ENCODE measurements at places on chromosomes 3 and 15.

- DNase-seq = no peak
Observed at GRCh38 chr15:72130272-72130671, 12.1 kb downstream of the SENP8 start.

GRCh38 chr15:35061161-35061824, 23.8 kb downstream of the NANOGP8 start:
- DNase-seq = no peak

DNA sequence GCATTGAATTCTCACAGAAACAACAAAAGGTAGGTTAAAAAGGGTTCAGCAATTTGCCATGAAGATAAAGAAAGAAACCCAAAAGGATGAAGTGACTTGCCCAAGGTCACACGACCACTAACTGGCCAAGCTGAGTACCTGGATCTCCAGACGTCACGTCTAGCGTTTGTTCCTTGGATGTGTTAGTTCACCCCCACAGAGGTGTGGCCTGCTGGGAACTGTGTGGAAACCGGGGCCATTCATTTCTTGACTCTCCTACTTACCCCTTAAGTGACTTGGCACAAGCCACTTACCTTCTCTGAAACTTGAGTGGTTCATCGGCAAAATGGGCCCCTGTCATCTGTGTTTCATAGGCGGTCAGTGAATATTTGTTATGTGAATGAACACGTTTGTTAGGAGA, 244.3 kb upstream of the SLCO3A1 start:
- DNase-seq = no peak

DNA sequence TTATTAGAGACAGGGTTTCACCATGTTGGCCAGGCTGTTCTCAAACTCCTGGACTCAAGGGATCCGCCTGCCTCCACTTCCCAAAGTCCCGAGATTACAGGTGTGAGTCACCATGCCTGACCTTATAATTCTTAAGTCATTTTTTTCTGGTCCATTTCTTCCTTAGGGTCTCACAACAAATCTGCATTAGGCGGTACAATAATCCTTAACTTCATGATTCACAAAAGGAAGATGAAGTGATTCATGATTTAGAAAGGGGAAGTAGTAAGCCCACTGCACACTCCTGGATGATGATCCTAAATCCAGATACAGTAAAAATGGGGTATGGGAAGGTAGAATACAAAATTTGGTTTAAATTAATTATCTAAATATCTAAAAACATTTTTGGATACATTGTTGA, 45.0 kb upstream of the TKT start:
- DNase-seq = no peak

DNA sequence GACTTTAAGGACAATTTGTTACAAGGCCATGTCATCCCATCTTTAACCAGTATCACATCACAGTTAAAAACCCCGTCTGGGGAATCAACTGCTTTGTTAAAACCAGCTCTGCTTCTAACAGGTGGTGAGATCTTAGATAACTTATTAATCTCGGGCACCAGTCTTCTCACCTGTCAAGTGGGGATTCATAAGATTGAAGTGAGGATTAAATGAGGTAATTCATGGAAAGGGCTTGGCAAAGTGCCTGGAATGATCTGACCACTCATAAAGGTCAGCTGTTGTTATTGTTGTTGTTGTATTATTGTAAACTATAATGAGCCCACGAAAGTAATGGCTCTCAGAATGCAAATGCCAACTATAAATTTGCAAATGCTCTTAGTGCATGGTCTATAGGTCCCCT, 30.1 kb upstream of the SLC24A5 start:
- DNase-seq = no peak

DNA sequence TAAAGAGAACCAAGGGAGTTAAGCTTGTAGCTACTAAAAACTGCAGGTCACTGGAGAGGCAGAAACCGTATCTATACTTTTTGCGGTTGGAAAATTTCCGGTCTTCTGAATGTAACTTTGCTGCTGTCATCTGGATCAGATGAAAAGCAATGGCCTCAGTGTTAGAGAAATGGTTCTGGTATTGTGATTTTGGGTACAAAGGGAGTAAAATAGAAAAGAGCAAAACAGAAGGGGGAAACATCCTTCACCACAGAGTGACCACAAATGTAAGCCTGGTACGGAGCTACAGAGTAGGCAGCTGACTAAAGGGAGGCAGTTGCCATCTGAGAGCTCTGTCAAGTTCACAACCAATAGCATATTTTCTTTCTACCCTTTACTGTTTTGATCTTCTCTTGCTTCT, 5.6 kb downstream of the CD96 start:
- DNase-seq = peak; percentile 30

DNA sequence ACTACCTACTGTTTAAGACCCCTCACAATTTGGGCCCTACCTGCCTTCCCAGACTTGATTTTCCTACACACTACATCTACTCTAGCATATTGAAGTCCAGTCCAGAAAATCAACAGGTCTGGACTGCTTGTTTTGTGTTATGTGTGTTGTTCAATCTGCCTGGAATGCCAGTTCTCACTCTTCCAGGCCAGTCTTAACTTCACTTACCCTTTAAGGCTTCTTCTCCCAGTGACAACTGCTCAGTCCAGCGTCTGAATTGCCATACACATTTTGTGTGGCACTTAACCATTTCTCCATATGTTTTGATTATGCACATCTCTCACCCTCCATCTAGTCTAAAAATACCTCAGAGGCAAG, 1.1 kb downstream of the TICRR start:
- DNase-seq = no peak

DNA sequence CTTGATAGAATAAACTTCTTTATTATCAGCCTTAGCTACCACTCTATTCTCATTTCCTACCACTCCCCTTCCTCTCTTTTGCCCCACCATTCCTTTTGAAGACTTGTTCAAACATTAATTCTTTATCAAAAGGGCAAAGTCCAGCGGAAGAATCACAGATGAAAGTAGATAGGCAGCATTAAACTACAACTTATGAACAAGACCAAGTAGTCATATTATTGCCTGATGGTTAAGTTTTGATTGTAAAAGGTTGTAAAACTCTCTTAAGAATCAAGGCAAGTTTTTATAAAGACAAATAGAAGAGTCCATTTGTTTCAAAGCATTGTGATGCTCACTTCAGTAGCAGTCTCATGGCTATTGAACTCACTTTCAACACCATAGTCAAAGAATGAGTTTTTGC, 22.4 kb upstream of the TGFBR2 start:
- DNase-seq = no peak

DNA sequence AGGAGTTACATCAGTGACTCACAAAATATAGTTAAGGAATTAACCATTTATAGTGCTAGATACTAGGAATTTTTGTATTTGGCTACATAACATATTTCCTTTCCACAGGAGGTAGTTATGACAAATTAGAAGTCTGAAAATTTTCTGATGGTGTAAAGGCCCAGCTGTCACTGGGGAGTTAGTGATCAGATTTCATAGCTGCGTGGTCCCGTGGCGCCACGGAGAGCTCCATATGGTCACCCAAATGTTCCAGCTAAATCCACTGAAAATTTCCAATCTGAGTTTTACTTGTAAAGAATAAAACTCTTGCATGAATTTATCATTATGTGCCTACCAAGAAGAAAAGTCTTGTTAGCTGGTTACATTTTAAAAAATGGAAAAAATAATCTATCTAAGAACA, 368.9 kb upstream of the PLSCR5 start:
- no peak for DNase-seq

DNA sequence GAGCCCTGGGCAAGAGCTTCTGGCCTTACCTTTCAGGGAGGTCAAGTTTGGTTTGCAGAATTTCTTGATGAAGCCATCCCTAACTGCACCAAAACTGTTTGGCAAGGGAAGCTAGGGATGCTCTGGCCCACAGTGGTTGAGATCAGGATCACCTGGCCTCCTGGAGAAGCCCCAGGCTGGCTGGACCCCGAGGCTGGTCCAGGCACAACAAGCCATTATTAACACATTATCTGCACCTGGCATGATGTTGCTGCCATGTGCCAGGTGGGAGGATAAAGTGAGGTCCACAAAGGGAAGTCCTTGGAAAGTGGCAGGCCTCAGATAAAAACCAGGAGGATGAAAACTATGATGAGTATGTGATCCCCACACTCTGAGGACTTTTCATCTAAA, 35.9 kb upstream of the DUSP7 start:
- DNase-seq = no peak

DNA sequence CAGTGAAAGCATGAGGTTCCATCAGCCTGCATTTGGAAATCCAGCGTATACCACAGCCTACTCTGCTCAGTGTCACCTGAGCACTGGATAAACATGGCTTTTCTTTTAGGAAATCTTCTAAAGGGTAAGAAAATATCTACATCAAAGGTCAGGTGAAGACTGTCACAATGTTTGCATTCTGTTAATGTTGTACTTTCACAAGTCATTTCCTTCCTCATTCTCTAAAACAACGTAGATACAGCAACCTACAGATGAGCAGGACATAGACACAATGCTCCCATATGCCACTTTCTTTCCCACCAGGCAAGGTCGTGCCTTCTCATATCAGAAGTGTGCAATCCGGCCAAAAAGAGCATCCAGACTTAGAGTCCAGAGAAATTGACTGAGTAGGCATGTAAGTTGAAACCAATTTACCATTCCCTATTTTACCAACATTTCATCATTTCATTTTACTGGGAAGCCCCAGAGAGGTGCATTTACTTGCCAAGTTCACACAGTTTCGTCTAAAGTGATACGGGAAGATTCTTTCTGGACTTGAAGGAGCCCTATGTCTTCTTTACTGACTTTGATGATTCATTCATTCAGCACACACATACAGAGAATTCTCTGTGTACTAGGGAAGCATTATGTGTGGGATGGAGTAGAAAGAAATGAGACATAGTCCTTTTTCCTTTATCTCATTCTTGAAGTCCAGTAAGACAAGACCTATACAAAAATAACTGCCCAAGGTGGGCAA, 30.6 kb upstream of the LPP start:
- no peak for DNase-seq

DNA sequence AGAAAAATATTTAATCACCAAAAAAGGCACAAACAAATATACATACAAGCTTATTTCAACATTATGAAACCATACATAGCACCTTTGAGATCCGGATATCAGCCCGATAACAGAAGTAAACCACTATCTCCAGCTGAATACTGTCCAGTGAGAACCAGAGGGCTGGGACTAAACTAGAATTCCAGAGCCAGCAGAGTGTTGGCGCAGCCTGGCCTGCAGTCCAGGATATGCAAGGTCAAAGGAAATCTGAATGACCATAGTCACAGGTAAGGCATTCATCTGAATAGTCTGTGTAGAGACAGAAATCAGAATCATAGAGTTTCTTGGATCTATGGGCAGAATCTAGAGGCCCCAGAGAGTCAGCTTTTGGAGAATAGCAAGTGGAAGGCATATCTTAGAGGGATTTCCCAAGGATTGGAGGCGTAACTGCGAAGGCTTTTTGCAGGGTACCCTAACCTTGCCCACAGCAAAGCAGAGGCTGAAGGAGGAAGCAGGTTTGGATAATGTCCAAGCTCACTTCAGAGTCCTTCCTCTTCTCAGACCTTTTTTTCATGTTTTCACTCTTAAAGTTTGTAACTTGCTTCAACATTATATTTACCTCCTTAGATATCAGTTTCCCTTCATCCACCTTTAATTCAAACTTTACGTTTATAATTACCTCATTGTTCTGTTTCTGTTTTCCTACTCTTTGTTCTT, 32.5 kb upstream of the TP63 start:
- no peak for DNase-seq

DNA sequence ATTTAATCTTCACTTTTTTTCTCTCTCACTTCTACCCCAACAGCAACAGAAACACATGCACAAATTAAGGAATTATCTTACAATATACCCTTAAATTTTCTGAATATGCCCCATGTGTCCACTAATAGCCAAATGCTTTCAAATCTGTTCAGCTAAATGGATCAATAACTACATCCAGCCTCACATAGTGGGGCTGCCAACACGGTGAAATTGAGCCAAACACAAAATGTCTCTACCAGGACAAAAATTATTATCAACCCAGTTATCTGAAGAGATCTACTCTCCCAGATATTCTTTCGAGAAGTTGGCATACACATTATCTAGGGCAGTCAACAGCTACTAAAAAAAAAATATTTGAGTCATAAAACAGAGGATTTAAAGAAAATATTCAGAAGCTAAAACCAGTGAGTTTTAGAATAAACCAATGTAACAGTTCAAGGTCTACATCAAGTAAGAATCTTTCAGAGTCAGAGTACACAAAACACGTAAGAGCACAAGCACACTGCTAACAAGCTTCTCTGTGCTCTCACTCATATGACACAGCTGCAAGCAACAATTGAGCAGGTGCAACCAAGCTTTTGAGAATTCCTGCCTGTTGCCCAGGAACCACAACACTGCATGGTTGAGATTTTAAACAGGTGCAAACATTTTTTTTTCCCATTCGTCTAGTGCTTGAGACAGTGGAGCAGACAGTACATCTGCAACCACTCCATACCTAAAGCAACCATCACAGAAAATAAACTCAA, 247.7 kb downstream of the ZBTB20 start:
- no peak for DNase-seq

- no peak for DNase-seq
Observed at GRCh38 chr3:167887096-167887495, 151.6 kb downstream of the SERPINI1 start.

GRCh38 chr3:40055361-40055760, 246.0 kb downstream of the MYRIP start:
- DNase-seq = no peak

GRCh38 chr3:76107935-76108570, 322.7 kb upstream of the ZNF717 start:
- DNase-seq = peak; percentile 1

DNA sequence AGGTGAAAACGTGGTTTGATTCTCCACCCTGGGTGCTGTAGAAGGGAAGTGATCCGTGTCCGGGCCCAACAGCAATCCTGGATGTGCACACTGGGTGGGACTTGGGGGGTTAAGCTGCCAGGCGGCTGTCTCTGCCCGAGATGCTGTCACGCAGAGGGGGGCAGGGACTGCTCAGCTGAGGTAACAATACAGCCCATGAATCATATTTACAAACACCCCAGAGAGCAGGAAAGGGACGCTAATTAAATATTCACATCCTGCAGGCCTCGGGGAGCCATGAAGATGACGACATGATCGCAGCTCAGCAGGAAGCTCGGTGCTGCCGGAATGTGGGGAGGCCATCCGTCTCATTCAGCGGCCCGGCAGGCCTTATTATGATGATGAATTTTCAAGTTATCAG, 17.9 kb upstream of the CRABP1 start:
- no peak for DNase-seq

GRCh38 chr3:94251566-94251965, 188.7 kb downstream of the NSUN3 start:
- no peak for DNase-seq

DNA sequence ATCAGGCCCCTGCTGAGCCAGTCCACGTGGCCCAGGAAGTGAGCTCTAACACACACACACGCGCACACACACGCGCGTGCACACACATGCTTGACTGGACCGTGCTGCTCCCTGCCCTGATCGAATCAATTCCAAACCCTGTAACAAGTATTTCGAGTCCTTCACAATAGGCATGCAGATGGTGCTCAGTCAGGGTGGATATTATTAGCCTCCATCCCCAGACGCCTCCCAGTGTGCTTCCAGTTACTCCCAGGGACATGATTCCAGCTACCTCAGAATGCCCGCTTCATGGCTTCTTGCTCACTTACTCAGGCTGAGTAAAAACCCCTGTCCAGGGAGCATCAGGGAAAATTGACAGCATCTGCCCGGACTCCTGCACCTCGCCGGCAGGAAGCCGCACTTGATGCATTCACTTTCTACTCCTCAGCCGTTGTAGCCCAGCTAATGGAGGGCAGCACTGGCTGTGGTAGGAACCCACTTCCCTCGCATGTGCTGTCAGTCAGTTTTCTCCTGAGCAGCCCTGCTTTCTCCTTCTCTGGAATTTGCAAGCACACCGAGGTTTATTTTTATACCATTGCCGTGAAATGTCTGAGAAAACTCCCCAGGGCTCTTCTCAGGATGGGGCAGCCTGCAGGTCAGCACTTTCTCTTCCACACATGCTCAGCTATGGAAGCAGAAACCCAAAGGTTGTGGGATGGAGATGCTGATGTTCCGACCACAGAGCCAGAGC, 126.1 kb upstream of the ABHD17C start:
- no peak for DNase-seq

All from stimulated activated CD4-positive, alpha-beta T cell treated with anti-CD3 and anti-CD28 coated beads, Interleukin-2, amount 100 ng/mL, for 24 hours (primary cell).